Vagina (tissue), 2 donors: ENCODE measurements at places on chromosomes 4 and X. TPM values are rescaled to one million over a fixed set of nuclear protein-coding genes. Genes with fewer than 3 reads are reported as not detected.

The DUX4 gene
- not detected for total RNA-seq

The LPAR4 gene
- not detected for total RNA-seq

- no peak for DNase-seq
Observed at GRCh38 chrX:102745513-102745856, 24.9 kb downstream of the GPRASP3 start.

- no peak for DNase-seq
Observed at GRCh38 chr4:151004222-151004621, 10.9 kb downstream of the LRBA start.
